Right renal pelvis (tissue), 4 donors: ENCODE measurements at places on chromosomes 11 and 22.
A peak's percentile ranks its signal among the peaks of the same experiment; 100 is the strongest.

GRCh38 chr11:36380296-36381014 lies 84.4 kb downstream of the PRR5L start:
- DNase-seq: no peak

- no peak for DNase-seq
These were observed 27.5 kb downstream of the CADM1 start for GRCh38 chr11:115476463-115477286.

- no peak for DNase-seq
These were observed 442.7 kb downstream of the MIAT start for GRCh38 chr22:27099946-27100722.

DNA sequence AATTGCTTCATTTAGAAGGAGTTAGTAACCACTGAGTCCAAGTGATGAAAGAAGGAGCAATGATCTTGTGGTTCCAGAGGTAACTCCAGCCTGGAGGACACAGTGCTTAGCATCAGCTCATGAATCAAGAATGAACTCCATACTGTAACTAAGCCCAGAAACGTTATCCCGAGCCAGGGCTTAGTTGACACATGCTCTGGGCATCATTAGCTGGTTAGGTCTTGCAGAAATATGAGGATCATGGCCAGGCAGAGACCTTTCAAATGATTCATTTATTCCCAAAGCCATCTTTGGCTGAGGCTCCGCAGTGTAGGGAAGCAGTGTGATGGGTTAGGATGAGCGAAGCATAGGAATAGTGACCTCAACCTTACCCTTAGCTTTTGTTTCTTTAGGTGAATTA lies 277.4 kb downstream of the FAM76B start:
- DNase-seq: no peak

DNA sequence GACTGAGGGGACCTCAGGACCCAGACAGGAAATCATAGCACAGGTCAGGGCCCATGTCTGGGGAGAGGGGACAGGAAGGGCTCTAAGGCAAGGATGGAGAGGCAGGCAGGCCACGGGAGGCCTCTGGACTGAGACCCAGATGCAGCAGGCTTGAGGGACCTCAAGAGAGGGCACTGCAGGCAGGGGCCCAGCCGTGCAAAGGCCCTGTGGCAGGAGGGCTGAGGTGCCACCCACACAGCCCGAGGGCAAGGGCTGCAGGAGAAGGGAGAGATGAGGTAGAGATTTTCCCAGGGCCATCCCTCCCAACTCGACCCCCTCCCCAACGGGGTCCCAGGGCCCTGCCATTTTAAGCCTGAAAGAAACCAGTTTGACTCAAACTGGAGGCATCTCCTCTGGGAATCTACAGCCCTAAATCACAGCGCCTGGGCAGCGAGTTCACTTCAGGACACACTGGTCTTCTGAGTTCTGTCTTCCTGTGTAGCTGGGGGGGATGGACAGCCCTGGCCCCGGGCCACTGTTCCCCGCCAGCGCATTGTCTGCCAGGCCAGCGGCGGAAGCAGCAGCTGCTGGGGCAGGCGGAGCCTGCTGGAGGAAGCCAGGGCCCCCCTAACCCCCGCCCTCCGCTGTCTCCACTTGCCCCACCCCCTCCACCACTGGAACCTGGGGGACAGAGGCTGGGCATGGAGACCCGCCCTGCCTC lies 20.3 kb upstream of the WNT7B start:
- DNase-seq: peak; percentile 74

GRCh38 chr11:126723665-126724045 lies 276.9 kb downstream of the KIRREL3 start:
- DNase-seq: no peak

- no peak for DNase-seq
These were observed 40.6 kb downstream of the MN1 start for GRCh38 chr22:27761000-27761399.

GRCh38 chr22:27667121-27667843 lies 134.3 kb downstream of the MN1 start:
- peak; percentile 68 for DNase-seq

DNA sequence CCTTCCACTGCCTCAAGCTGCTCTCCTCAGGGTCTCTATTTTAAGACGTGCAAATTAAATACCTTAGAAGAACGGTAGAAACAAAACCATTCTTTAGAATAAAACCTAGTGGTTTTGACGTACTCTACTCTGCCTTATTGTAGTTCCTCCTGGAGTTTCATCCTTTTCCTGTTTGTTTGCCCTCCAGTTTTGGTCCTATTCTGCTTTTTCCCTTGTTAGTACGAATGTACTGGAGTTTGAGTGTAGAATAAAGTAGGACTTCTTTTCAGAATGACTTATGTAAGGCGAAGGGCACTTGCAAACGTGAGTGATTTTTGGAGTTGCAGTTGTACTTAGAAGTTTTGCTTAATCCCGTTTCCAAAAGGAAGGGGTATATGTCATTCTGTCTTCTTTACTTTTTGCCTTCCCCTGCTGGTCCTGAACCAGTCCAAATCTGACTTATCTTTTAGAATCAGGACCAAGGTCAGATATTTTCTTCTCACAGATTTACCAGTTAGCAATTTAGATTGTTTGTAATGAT lies 1.4 kb downstream of the SIK2 start:
- DNase-seq: no peak

DNA sequence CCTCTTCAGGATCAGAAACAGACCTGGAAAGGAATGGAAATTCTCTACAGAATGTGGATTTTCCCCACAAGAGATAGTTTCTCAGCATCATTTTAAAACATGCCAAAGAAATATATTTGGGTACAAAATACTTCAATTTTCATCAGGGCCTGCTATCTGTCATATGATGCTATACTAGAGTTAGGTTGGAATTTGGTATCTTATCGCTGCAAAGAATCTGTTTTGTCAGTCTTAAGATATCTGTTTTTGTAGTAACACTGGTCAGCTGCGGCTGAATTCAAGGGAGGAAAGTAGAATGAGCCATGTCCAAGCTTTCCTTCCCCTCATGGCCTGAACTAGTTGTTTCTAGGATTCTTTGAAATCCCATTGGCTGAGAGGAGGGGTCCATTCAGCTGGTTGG lies 806.4 kb downstream of the KCNA4 start:
- no peak for DNase-seq

- no peak for DNase-seq
These were observed 82.2 kb upstream of the SUSD2 start for GRCh38 chr22:24099071-24099470.

- DNase-seq: no peak
These were observed 106.0 kb upstream of the CD44 start for GRCh38 chr11:35033011-35033410.

DNA sequence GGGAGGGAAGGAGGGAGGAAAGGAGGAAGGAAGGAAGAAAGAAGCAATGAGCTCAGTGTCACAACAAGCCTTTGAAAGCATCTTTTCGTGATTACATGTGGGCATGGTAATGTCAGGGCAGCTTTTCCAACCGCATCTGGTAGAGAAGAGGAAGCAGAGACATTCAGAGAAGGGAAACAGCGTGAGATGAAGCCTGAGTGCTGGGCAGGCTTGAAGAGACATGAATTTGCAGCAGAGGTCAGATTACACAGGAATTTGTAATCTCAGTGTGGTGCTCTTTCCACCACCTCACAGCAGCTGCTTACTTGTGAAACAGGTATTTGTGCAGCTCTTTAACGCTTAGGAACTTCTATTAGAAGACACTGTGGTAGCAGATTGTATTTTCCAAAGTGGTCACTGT lies 289.5 kb upstream of the C11orf87 start:
- DNase-seq: no peak

DNA sequence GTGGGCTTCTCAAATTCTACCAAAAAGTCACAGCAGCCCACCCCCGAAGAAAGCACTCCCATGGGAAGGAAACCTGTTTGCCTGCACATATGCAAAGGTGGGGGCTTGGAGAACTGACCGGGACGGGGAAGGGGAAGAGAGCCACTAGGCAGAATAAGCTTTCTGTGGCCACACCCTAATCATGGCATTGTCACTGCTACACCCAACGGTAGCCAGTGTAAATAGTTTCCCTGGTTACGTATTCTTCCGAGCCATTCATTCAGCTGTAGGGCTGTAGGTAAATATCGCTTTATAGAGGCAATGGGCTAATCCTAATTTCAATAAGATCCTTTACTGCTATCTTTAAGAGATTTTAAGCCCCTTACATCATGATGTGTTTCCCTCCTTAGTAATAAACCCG lies 61.7 kb downstream of the PRDM11 start:
- DNase-seq: no peak

DNA sequence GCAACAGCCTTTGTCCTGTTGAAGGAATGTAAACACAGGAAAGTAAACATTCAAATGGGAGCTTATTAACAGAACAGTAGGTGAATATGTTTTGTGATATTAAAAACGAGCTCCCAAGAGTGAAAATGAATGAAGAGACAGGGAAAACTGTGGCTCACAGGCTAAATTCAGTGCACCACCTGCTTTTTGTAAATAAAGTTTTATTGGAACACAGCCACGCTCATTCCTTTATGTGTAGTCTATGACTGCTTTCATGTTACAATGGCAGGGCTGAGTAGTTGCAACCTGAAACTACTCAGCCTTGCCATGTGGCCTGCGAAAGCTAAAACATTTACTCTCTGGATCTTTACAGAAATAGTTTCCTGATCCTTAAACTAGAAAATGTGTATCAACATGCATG lies 136.9 kb downstream of the MYO18B start:
- DNase-seq: no peak

DNA sequence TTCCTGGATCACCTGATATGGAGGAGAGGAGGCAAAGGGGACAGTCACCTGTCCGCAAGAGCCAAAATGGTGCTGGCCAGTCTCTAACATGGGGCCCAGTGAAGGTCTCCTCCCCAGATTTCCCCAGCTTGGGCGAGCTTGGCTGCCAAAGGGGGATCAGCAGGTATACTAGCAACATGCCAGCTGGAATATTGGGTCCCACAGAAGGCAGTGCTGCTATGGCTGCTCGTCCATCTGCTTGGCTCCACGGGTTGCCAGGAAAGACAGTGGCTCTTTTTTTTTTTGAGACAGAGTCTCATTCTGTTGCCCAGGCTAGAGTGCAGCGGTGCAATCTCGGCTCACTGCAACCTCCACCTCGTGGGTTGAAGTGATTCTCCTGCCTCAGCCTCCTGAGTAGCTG lies 12.7 kb upstream of the KAT5 start:
- no peak for DNase-seq

GRCh38 chr11:115993590-115993989 lies 489.4 kb upstream of the CADM1 start:
- DNase-seq: no peak

DNA sequence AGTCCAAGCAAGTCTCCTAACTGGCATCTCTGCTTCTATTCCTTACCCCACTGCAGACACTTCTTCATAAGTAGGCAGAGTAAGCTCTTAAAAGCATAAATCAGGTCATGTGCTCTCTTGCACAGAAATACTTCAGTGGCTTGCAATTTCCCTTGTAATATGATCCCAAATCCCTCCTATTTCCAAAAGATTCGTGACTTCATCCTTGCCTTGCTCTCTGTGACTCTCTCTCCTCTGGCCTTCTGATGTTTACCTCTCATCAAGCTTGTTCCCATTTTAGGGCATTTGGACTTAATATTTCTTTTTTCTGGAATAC lies 37.4 kb upstream of the NCR3LG1 start:
- DNase-seq: peak; percentile 7

DNA sequence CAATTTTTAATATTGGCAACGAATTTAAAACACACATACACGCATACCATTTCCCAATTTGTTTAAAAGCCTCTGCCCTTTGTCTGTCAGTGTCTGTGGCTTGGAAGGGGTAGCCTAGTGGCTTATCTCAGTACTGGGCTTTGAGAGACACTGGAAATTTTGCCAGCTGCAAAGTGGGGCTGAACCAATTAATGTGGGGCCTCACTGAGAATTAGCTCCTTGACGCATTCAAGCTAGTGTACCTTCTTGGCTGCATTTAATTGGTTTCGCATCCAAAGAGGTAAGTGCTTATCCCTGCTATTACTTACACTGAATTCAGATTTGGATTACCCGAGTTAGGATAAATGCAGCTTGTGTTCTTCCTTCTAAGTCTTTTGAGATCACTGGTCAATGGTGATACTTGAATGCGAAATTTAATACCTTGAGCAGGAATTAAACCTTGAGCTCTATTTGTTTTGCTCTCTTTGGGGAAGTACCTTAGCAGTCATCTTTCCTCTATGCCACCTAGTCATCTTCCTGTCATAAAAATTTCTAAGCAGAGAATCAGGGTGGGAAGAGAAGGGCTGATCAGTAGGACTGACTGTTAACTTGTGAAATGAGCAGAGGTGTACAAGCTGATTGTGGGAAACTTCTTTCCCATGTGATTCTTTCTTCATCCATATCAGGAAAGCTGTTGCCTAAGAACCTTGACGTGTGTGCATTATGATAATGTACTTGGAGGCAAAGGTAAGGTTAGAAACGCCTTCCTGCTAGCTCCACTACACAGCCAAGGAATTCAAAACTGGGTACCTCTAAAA lies 187.7 kb upstream of the E2F8 start:
- DNase-seq: no peak

- DNase-seq: no peak
These were observed 121.1 kb downstream of the PAX6 start for GRCh38 chr11:31690041-31690440.

- no peak for DNase-seq
These were observed 6.4 kb downstream of the SLC16A8 start for GRCh38 chr22:38077595-38077994.

DNA sequence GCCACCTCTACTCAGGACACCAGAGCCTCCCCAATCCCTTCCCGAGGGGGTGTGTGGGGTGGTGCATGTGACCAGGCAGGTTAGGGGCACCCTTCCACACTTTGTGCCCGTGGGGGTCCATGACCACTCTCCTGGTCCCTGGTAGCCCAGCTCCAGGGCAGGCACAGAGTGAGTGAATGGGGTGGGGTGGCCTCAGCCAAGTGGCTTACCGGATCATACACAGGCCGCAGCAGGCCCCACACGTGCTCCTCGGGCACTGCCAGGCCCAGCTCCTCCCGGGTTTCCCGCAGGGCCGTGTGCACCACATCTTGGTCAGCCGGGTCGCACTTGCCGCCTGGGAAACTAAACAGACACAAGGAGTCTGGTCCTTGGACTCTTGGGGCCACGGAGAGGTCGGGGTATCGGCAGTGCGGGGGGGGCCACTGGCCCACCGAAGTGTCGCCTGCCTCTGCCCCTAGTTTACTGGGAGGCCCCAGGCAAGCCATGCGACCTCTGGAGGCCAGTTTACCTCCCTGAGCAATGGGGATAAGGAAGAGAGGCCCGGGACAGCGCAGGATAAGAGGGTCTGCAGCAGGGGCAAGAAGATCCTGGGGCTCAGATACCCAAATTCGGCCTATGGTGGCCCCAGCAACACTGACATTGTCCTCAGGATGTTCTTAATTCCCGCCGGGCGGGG lies 889 bp downstream of the NUDT8 start:
- no peak for DNase-seq
